Calu3 (cell line): ENCODE measurements at places on chromosomes 2 and 18.

DNA sequence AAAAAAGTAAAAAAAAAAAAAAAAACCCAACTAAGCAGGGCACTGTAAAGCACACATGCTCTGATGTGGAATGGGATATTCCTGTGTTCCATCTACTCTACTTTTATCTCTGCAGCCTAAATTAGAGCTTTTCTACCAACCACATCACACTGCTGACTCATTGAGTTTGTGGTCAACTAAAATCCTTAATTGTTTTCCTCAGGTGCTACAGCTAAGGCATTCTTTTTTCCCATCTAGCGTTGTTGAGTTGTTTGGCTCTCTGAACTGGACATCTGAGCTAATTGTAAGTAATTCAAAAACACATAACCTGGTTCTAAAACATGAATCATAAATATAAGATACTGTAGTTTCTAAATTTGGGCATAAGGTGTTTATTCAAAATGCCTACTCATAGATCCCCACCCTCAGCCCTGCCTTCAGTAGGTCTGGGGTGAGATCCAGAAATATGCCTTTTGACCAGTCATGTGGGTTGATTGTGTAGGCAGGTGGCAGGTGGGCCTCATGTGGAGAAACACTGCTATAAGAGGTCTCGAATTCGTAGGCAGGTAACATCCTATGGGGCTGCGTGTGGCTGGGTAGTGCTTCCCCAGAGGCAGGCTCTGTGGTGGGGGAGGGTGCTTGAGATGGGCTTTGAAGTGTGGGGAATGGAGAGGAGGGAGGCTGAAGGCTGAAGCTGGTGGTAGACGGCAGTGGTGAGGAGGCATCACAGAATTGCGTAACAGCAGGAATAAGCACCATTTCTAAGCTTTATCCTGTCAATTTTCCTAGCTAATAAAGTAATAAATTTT lies 27.2 kb downstream of the ANKRD29 start:
- DNase-seq, result no peak

DNA sequence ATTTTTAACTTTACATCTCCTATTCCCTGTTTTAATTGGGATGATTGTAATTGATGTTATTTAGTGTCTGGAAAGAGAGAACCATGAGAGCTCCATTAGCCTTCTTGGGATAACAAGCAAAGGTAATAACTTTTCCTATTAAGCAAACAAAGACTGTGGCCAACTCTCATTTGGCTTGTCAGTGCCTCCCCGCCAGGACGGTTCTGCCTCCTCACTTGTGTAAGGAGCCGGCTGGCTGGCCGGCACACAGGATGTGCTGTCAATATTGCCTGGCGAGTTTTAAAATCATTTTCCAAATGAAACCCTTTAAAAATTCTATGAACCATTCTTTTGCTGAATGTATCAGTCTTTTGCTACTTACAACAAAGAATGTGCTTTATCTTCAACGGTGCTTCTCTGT lies 898.3 kb downstream of the CPS1 start:
- no peak for DNase-seq

DNA sequence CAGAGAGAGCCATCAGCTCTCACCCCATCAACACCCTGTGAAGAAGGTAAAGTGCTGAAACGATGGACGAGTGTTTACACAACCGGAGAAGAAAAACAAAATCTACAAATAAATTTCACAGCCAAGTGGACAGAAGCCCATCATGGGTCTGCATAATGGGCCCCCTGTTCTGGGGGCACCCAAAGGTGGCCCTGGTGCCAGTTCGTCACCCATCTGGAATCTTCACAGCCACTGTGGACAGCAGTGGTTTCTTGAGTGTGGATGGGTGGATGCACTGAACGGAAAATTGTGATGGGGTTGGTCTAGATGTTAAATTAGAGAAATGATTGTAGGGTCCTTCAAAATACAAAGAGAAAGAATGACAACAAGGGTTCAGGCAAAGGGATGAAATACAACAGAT lies 38.8 kb downstream of the ANKMY1 start:
- no peak for DNase-seq

DNA sequence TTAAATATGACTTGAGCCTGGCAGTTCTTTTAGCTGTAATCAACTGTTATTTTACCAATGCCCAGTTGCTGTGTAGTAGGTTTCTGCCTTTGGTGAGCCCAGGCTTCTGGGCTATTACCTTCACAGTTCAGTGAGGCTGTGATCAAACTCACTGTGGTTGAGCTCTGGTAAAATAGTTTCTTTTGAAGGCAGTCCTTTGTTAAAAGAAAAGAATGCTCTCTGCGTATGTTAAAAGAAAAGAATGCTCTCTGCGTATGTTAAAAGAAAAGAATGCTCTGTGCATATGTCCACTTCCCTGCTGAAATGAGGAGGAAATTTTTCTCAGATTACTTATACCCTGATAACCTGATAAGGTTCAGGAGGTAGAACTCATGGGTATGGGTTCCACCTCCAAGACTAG lies 244.3 kb downstream of the RNF144A start:
- no peak for DNase-seq

DNA sequence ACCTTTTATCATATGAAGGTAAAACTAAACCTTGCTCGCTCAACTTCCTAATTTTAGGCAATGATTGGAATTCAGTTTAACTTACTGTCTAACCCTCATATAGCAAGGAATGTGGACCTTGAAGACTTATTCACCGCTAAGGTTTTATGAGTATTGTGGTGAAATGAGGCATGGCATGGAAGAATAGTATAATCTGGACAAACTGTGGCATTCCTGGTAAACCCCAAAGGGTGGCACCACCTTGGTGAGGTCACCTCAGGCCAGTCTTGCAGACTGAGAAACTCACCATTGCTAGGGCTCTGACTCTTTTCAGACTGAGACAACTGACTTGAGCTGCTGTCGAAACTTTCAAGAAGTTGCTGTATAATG lies 51.1 kb upstream of the EHBP1 start:
- DNase-seq, result peak; percentile 44

DNA sequence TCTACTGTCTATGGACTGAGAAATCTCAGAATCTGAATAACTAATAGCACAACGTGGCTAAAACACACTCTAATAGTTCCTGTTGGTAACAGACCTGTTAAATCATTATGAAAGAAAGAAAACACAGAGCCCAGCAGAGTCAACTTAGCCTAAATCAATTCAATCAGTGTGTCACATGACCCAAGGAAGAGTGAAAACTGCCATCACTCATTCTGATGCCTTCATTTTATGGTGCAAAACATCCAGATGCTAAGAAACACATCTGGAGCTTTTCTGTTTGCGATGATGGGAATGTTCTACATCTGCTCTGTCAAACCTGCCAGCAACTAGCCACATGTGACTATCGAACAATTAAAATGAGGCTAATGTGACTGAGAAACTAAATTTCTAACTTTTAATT lies 295.7 kb upstream of the TRIB2 start:
- DNase-seq, result no peak

DNA sequence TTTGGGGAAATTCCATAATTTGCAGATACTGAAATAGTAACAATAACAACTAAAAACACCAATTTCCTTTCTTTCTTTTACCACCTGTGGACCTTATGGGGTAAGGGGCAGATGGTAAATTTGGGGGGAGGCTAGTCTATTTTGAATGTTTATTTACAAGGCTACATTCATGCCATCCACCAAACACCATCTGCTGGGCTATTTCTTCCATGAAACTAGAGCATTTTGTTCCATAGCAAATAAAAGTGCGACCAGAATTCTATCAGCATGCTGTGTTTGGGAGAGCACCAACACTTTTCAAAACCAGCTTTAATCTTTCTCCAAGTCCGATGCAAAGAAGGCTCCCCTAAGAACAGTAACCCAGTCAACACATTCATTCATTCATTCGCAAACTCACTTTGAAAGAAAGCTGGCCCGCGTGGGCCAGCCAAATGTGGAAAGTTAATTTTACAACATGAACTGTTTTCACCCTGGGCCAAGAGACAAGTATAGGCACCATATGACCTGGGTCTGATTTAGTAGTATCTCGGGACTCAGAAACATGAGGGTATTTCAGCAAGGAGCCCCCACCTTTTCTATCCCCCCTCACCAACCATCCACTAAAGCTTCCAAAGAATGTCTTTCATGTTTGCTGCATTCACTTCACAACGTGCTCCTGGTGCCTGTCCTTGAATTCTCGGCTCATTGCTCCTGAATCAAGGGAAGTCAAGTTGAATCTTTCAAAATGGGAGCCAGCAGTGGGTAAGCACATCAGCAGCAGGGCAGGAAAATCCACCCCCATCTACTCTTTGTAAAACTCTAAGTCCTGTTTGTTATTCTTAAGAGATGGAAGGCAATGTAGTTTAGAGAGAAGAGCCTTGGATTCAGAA lies 210.6 kb downstream of the C1D start:
- DNase-seq, result no peak

- DNase-seq, result no peak
Measured at GRCh38 chr2:33670392-33670937, 71.4 kb upstream of the FAM98A start.

DNA sequence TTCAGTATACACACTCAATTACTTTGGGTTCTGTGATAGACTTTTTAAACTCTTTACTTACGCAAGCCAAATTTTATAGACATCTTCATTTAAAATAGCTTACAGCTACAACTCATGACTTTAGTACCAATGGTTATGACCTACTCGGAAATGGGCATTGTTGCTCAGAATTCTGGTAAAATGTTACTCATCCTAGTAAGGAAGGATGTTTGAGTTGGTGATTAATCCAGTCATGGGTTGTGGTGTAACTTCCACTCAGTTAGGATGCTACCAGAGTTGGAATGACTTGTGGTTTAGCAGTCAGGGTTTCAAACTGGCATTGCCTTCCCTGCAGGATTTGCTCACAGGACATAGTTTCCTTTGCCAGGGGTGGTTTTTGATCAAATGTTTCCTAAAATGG lies 7.4 kb upstream of the NPC1 start:
- no peak for DNase-seq

- no peak for DNase-seq
Measured at GRCh38 chr2:19099181-19099580, 259.2 kb downstream of the OSR1 start.

DNA sequence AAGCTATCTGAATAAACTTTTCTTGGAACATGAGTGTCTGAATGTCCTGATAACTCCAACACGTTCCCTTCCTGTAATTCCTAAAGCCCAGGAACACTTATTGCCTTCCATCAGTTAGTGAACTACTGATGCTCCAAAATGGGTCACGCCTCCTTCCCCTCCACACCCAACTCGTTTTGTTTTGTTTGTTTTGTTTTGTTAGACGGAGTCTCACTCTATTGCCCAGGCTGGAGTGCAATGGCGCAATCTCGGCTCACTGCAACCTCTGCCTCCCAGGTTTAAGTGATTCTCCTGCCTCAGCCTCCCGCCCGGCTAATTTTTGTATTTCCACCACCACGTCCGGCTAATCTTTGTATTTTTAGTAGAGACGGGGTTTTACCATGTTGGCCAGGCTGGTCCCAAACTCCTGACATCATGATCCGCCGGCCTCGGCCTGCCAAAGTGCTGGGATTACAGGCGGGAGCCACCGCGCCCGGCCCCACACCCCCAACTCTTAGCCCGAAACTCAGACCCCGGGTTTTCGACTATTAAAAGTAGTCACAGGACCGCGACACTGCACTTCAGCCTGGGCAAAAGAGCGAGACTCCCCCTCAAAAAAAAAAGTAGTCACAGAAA lies 774 bp downstream of the IER3IP1 start:
- peak; percentile 29 for DNase-seq

GRCh38 chr2:64114912-64115277 lies 29.3 kb downstream of the PELI1 start:
- DNase-seq, result no peak

- no peak for DNase-seq
Measured at GRCh38 chr2:216793386-216793785, 66.5 kb downstream of the TNP1 start.

DNA sequence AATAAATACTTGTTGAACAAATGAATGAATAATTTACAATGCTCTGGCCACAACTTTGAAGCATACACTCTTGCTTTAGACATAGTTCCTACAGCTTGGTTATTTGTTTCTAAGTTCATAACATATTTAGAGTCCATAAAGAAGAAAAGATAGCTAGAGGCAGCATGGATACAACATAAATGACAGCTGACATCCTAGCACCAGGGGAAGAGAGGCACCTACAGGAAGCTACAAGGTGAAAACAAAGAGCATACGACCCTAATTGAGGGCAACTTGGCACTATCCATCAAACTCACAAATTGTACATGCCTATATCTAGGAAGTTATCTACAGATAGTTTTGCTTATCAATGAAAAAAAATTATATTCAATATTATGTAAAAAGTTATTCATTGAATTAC lies 88.9 kb downstream of the PLEKHM3 start:
- DNase-seq, result no peak

DNA sequence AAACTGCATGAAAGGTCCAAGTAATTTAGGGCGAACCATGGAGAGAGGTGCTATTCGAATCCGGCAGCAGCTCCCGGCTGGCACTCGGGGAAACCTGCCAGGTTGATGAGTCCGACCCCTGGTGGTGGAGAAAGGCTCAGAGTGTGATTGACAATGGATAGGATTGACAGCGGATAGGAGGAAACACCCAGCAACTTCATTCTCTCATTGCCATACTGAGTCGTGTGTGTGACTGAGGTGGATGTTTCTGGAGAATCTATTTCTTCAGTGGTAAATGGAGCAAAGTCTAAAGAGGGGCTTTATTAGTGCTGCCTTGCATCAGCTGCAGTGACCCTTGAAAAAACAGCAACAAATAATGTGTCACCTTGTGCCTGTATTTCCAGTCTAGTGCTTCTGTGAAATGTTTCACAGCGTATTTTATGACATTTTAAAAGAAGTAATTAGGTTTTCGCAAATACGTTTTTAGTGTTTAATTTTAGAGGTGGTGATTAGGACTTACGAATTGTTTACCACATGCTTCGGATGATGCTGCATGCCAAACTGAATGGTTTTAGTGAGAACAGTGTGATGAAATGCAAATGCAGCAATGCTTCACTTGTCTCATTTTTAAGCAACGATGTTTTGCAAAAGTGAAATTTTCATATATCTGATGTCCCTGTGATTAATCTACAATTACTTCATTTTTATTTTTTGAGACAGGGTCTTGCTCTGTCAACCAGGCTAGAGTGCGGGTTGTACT lies 102.0 kb downstream of the DCDC2C start:
- DNase-seq, result peak; percentile 67

DNA sequence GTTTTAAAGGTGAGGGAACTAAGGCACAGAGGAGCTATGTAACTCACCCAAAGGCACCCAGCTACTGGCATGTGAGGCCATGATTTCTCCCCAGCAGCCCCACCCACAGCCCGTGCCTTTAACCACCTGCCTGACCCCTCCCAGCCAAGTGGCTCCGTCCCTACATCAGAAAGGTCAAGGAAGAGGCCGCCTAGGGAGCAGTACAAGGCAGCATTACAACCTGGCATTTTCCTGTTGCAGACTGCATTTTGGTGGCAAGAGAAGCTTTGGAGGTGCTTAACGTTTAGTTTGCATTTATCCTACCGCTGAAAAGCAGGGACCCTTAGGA lies 17.5 kb downstream of the STEAP3 start:
- DNase-seq, result no peak

- no peak for DNase-seq
Measured at GRCh38 chr2:95578539-95578938, 13.3 kb upstream of the TRIM43 start.

- peak; percentile 55 for DNase-seq
Measured at GRCh38 chr18:45793264-45793965, 32.1 kb upstream of the SIGLEC15 start.

- no peak for DNase-seq
Measured at GRCh38 chr2:24771764-24772586, 21.2 kb downstream of the PTRHD1 start.

- no peak for DNase-seq
Measured at GRCh38 chr2:168583064-168583709, 127.1 kb downstream of the CERS6 start.
